ENCODE measurements at places on chromosomes 11 and 22.

- DNase-seq = no peak
These were observed 667.3 kb downstream of the OPCML start for GRCh38 chr11:132864811-132865576.

GRCh38 chr11:36488096-36488495 is 22.0 kb downstream of the TRAF6 start:
- peak; percentile 26 for DNase-seq

GRCh38 chr11:109864834-109865547 is 228.2 kb upstream of the ZC3H12C start:
- no peak for DNase-seq

GRCh38 chr11:33825854-33826560 is 51.7 kb upstream of the FBXO3 start:
- DNase-seq = no peak

GRCh38 chr11:64211181-64211872 is 4.8 kb downstream of the FERMT3 start:
- no peak for DNase-seq

- DNase-seq = no peak
These were observed 16.2 kb downstream of the LRRC32 start for GRCh38 chr11:76654298-76654851.

- no peak for DNase-seq
These were observed 13.2 kb downstream of the VPS37C start for GRCh38 chr11:61147791-61148620.

DNA sequence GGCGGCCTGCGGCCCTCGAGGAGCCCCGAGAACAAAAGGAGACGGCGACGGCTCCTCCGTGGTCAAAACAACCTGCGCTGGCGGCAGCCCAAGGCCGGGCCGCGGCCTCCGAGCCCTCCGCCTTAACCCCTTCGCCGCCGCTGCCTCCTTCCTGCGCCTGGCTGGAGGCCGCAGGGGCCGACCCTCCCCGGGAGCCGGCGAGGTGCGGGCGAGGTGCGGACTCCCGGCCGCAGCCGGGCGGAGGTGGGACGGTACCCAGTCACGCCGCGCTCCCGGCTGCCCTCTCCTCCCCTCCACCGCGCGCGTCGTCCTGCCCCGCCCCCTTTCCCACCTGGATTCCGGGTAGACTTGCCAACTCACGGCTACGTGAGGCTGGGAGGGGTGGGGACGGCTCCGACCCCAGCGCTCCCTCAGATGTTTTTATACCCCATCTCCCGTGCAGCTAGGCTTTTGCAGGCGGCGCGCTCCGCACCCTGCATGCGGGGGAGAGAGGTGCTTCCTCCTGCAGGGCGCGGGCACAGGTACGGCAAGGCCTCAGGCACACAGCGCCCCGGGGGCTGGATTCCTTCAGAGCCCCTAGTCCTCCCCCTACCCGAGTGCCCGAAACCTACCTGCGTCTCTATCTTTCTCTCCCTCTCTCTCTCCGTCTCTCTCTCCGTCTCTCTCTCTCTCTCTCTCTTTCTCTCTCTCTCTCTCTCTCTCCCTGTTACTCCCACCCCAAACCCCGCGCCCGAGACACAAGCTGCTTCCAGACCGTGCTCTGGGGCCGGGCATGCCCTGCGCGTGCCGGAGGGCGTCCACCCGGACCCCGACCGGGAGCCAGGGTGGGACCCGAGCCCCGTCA is 2.0 kb downstream of the PDGFB start:
- no peak for DNase-seq

GRCh38 chr11:12224537-12224893 is 114.1 kb downstream of the MICAL2 start:
- DNase-seq = peak; percentile 85

- DNase-seq = peak; percentile 81
These were observed 34.3 kb downstream of the ETS1 start for GRCh38 chr11:128552783-128553661.

GRCh38 chr22:42335839-42336378 is 65.5 kb upstream of the TCF20 start:
- no peak for DNase-seq

- DNase-seq = no peak
These were observed 60.3 kb downstream of the IRAG1 start for GRCh38 chr11:10633261-10633660.

DNA sequence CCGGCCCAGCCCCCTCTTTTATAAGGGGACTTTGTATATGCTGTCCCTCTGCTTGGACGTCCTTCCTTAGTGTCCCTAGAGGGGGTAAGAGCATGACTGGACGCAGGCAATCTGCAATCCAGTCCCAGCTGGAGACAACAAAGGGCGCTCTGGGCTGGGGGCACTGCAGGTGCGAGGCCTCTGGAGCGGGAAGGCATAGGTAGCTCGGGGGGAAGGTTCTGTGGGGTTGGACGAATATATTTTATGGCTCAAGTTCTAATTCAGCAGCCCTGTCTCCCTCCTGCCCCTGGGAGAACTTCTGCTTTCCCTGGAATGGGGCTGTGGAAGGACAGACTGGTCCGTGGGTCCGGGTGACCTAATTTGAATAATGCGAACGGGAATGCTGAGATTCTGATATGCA is 40.0 kb downstream of the KCNJ4 start:
- no peak for DNase-seq

- DNase-seq = no peak
These were observed 85.5 kb downstream of the ETS1 start for GRCh38 chr11:128501632-128502549.

- no peak for DNase-seq
These were observed 4.7 kb downstream of the DDIAS start for GRCh38 chr11:82906236-82906635.

GRCh38 chr11:20618083-20618482 is 18.7 kb downstream of the SLC6A5 start:
- no peak for DNase-seq

DNA sequence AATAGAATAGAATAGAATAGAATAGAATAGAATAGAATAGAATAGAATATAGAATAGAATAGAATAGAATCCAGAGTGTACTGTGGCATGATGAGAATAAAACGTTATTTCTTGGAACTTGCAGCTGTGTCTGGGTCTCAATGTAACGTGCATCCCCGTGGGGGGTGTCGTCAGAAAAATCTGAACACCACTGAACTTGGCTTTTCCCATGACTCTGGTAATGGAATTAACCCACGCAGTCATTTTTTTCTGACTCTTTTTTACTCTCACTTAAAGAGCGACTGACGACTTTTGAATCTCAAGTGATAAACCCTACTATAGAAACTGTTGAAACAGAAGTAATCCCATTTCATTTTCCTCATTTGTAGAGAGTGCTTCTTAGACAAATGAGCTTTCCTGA is 92.4 kb upstream of the BID start:
- DNase-seq = no peak

DNA sequence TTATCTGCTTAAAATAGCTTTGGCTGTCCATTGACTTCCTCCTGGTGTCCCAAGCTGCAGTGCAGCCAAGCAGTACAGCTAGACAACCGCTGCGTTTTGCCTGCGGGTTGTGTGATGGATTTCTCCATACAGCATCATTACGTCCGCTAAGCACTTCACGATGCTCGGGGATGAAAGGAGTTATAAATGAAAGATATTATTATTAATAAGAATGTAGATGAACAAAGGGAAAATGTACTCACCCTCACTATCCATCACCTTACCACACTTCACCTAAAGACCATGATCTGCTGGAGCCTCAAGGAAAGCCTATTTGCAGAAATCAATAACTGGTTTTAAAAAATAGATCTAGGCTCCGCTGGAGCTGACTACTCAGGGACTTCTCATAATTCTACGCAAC is 509.1 kb downstream of the OPCML start:
- no peak for DNase-seq

DNA sequence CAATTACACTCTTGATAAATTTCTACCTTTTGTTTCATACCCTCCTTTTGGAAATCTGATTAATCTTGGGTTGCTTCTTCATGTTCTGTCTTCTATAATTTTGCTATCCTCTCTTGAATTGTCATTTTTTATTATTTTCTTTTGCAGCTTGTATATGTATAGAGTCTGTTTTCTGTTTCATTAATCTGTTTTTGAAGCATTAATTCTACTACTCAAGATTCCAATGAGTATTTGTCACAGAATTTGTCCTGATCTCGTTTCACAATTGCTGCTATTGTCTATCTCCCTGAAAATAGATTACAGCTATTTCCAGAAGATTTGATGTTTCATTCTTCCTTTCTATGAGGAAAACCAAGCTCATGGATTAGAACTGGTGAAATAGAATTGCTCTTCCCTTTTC is 406.1 kb downstream of the DYNC2H1 start:
- no peak for DNase-seq

DNA sequence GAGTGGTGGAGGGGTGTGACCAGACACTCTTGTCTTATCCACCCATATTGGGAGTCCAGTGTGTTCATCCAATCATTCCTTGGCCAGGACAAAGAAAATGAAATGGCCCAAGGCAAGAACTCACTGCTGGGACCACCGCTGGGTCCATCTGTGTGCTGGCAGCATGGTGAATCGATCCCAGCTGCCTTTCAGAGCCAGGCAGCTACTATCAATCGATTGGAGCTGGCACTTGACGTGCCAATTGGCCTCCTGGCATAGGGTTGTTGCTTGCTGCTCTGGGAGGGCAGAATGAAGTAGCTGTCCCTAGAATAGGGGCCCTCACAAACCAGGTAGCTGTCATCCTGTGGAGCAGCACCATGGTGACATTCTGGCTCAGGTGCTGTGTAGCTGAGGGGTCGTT is 1.4 kb upstream of the ARVCF start:
- no peak for DNase-seq
